ENCODE measurements at places on chromosomes 11 and 22.

GRCh38 chr11:11966354-11966741, 42.1 kb downstream of the DKK3 start:
- no peak for DNase-seq

- no peak for DNase-seq
These were observed 107.7 kb upstream of the POU2AF2 start for GRCh38 chr11:111137846-111138245.

DNA sequence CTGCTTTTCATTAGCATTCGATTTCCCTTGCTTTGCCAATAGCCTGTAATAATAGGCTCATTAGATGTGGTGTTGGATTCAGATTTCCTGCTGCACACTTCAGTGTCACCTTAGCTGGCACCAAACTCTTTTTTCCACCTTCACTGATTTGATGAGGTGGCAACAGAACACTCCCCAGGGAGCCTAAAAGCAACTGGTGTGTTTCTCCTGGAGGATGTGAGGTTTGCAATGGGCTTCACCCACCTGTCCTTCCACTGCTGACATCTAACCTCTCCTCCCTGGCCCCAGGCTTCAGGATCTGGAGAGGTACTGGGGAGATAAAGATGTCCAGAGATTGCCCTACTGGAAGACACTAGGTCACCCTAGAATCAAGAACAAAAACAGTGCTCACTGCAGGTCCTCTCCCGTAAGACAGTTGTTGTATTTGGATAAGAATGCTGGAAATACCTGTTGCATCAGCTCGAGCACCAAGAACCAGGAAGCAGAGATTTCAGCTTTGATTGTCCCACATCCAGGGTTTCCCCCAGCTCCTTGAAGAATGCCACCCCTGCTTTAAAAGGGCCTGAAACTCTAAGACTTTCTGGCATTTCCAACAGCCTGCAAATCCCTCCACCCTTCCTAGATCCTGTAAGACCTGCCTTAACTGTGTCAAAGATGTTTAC, 96.9 kb downstream of the SLC1A2 start:
- DNase-seq, result no peak

DNA sequence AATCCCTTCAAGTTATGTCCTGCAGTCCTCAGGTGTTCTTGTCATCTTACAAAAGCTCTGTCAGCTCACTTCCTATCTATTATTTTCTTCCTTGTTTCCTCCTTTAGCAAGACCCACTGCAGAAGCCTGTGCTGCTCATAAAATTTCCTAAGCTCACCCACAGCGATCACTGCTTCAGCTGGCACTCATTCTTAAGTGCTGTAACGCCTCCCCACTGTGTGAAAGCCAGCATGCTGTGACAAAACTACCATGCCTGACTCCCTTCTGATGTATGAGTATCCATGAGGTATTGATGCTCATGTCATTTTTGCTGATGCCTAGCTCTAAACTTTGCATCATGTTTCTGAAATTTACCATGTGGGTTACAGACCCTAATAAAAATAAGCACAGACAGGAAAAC, 41.5 kb upstream of the CNTN5 start:
- no peak for DNase-seq

GRCh38 chr11:74731301-74732094, at the start of gene CHRDL2:
Gene CHRDL2 (minus strand): TSS chr11:74731426. CDS start chr11:74730888, 538 bp downstream.
- DNase-seq, result no peak

GRCh38 chr11:133263332-133263731, 269.0 kb downstream of the OPCML start:
- DNase-seq, result no peak

- no peak for DNase-seq
These were observed 70.2 kb upstream of the GDPD4 start for GRCh38 chr11:77371646-77372045.

- DNase-seq, result no peak
These were observed 10.3 kb upstream of the CTSD start for GRCh38 chr11:1773994-1774550.

GRCh38 chr22:42281706-42282251, 11.3 kb upstream of the TCF20 start:
- DNase-seq, result no peak

GRCh38 chr22:44003405-44004103, 20.5 kb upstream of the PARVB start:
- DNase-seq, result no peak

DNA sequence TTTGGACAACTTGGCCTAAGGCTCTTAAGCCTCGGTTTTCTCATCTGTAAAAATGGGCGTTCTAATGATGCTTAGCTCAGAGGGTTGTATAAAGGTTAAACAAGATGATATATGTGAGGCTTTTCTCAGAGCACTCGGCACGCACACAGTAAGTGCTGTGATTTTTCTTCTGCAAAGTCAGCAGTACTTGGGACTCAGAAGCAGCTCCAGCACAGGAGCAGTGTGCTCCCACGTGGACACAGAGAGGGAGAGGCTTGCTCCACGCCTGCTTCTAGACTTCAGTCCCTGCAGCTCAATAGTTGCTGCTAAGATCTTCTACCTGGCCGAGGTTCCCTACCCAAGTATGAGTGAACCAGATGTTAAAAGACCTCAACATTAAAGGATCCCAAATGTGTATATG, 39.9 kb upstream of the PHF21A start:
- no peak for DNase-seq

- DNase-seq, result no peak
These were observed 2.6 kb upstream of the LTBP3 start for GRCh38 chr11:65560555-65561418.

GRCh38 chr11:60781286-60781980, 3.7 kb upstream of the MS4A10 start:
- DNase-seq, result no peak

- DNase-seq, result no peak
These were observed 18.0 kb upstream of the POU2AF1 start for GRCh38 chr11:111397034-111397433.

DNA sequence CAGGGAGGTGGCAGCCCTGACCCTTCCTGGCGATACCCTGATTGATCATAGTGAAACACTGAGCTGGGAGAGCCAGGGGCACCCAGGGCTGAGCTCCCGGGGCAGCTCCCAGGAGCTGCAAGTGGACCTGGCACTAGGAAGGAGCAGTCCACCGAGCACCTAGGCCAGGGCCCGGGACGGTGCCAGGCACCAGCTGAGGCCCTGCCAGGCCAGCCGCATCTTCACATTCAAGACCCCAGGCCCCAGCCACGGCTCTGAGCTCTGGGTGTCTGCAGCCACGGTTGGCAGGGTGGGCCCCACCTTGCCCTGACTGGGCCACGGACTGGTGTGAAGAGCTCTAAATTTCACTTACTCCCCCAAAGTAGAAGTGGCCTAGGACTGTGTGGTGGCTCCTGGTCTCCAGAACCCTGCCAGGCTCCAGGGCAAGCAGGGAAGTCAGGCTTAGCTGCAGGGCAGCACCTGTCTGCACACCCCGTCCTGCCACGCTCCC, 58.3 kb downstream of the RTN4R start:
- no peak for DNase-seq

DNA sequence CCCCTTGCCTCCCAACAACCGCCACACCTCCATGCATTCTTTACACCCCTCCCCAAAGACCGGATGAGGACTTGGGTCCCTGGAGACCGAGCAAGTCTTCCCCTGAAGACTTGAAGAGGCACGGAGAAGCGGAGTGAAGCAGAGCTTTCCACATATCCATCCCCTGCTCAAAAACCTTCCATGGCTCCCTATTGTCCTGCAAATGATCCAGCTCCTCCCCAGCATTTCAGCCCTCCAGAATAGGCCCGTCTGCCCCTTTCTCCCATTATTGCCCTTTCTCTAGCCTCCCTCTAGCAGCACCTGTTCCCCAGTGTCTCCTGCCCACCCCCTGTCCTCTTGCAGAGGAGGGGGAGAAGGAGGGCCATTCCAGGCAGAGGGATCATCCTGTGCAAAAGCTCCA, 59.8 kb downstream of the CYTH4 start:
- DNase-seq, result no peak

- no peak for DNase-seq
These were observed 14.8 kb upstream of the PAX6 start for GRCh38 chr11:31825838-31826484.

GRCh38 chr11:26608507-26609146, 36.6 kb upstream of the MUC15 start:
- DNase-seq, result no peak

- DNase-seq, result peak; percentile 70
These were observed 77.3 kb downstream of the SCN3B start for GRCh38 chr11:123577081-123577598.

DNA sequence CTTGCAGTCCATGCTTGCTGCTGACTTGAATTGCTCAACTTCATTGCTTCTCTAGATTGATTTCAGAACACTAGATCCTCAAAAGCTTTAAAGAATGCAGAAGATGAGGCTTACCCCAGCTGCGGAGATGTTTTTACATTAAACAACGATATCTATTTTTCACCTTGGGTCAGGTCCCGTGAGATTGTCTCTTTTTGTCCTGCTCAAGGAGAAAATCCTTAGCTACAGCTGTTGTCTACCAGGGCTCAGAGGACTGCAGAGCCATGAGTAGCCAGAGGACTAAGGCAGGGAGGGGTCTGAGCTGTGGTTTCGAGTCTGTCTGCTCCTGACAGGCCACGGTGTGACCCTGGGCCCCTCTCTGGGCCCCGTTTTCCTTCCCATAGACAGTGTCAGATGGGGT, 51.4 kb downstream of the PKNOX2 start:
- no peak for DNase-seq

DNA sequence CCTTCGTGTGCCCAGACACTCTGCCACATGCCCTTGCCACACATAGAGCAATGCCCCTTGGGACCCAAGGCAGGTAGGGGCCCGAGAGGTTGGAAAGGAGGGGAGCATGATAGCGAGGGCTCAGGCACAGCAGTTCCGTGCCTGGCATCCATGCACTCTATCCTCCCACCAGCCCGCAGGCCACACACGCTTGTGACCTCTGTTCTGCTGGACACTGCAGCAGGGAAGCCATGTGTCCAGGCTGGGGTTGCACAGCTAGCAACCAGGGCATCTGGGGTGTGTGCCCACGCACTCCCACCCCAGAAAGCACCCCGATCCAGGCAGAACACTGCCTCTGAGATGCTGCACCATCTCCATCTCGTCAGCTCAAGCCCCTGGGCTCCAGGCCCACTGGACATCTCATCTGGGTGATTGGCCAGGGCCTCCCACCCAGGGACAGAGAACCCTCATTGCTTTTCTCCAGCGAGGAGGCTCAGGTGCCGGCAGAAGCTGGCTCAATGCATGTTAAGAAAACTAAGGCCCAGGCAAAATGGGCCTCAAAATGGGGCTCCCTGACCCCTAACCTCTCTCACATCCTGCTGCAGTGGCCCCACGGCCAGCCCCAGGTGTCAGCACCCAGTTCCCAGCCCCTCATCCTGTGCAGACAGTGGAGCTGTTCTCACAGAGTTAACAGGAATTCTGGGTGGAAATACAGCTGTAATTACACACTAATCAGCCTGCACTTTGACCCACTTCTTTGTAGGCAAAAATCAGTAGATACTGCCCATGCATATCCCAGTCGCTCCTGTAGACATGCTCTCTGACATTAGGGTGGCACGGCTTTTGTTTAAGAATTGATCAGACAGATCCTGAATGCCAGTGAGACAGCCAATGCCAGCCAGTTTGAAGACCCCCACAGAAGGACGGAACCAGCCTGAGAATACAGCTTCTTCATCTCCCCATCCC, 173.9 kb upstream of the B3GAT1 start:
- DNase-seq, result no peak

GRCh38 chr11:34104680-34105078, 750 bp upstream of the NAT10 start:
- DNase-seq, result no peak

DNA sequence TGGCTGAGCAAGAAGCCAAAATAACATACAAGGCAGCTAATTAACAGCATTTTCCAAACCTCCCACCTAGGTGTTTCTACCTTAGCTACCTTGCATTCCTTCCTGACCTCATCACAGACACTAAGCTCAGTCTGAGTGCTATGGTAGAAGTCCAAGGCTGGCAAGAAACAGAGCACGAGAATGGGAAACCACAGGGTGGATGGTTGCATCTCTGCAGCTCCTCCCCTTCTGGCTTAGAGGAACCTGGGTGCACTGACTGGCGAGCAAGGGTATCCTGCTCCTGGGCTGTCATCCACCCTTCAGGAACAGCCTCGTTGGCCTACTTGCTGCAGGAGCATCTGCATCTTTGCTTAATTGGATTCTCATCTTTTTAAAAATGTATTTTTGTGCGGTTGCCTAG, 73.1 kb upstream of the KIRREL3 start:
- no peak for DNase-seq

DNA sequence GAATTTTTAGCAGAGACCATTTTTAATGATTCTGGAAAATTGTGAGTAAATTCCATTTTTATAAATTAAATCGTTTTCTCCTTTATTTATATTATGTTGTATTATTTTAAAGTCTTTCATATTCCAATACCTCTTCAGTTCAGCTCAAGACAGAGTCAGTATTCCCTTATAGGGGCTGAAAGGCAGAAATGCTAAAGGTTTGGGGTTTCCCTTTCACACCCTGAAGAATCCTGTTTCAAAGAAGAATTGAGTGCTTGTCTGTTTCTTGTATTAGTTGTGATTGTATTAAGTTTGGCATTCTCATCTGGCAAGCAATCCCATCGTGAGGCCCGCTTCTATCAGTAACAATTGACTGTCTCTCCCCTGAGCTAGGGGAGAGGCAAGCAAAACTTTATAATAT, 57.4 kb downstream of the PACSIN2 start:
- DNase-seq, result no peak

GRCh38 chr11:75051043-75051442, 45.6 kb downstream of the OR2AT4 start:
- DNase-seq, result no peak

GRCh38 chr22:20779818-20780158, 5.9 kb downstream of the SERPIND1 start:
- no peak for DNase-seq

GRCh38 chr11:11309906-11310305, 43.1 kb downstream of the CSNK2A3 start:
- DNase-seq, result no peak

DNA sequence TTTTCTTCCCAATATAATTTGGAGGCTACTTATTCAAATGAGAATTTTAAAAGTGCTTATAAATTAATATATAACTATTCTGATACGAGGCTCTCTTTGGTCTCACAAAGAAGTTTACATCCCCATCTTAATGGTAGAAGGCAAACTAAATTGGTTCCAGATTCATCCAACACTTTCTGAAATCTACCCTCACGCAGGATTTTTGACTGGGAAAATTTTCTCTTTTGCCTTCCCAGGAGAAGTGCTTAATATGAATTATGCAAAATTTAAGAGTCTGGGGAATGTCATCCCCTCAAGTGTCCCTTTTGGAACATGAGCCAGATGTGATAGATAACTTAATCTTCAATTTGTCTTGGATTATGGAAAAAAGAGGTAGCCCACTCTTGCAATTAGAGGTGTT, at the start of gene OR4C11:
TSS of gene OR4C11 (minus strand) at position 101 of the 400 bp plus-strand sequence. CDS start 3,272 bp downstream, outside the sequence.
- no peak for DNase-seq

Data from stimulated activated CD4-positive, alpha-beta T cell treated with anti-CD3 and anti-CD28 coated beads, Interleukin-4, amount 100 ng/mL, for 24 hours (primary cell).